ENCODE measurements at places on chromosomes 7 and 10. TPM values are rescaled to one million over a fixed set of nuclear protein-coding genes. Genes with fewer than 3 reads are reported as not detected.

DNA sequence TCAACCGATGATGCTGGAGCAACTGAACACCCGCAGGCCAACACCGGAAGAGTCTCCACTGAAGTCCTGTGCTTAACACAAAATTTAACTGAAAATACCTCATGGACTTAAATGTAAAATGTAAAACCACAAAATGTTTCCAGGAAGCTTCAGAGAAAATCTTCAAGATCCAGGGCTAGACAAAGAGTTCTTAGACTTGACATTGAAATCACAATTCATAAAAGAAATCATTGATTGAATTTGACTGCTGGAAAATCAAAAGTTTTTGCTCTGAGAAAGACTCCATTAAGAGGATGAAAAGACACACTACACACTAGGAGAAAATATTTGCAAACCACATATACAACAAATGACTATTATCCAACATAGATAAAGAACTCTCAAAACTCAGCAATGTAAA is 234.7 kb upstream of the PPP2R2D start:
- DNase-seq: no peak

The BAIAP2L1 gene
- total RNA-seq: 16.6 TPM

DNA sequence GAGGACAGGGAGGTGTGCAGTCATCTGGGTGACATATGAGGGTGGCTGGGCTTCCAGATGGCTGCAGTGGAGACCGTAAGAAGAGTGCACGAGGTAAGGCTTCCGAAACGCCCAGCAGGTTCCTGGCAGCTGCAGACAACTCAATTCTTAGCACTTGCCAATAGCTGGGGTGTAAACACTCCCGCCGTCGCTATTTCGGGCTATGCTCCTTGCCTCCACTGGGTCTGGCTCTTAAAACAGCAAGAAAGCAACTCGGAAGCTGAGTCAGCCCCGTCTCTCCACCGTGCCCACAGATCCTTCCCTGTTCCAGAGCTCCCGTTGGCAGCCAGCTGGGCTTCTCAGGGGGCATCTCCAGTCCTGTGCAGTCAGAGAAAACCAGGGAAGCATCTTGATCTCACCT is 6.1 kb upstream of the PDGFA start:
- no peak for DNase-seq

The STOX1 gene
- 2.4 TPM for total RNA-seq

- no peak for DNase-seq
Measured at GRCh38 chr7:31954500-31954899, 115.7 kb downstream of the PDE1C start.

The NODAL gene
- 151 TPM for total RNA-seq

- no peak for DNase-seq
Measured at GRCh38 chr7:115068220-115068619, 146.3 kb downstream of the MDFIC start.

DNA sequence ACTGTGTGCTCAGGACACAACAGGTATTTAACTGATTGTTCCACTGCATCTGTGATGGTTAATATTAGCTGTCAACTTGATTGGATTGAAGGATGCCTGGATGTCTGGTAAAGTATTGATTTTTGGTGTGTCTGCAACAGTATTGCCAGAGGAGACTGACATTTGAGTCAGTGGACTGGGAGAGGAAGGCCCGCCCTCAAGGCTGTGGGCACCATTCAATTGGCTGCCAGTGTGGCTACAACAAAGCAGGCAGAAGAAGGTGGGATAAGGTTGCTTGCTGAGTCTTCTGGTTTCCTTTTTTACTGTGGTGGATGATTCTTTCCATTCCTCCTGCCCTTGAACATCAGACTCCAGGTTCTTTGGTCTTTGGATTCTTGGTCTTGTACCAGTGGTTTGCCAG is 137.1 kb upstream of the FAM13C start:
- no peak for DNase-seq

The CHCHD1 gene
- total RNA-seq: 91.4 TPM

DNA sequence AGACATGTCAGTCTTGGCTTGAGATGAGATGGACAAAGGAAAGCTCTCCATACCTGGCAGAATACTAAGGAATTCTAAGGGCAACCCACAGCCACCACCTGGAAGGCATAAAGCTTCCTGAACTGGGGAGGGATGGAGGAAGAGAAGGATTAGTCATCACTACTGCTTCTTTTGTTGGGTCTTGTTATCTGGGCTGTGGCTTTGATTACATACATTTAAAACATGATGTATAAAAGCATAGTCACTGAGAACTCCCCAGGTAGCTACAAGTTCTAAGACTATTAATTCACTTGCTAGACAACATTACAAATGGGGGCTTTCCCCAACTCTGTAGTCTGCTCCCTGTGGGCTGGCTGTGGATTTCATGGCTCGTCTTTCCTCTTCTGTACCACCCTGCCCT is 58.2 kb downstream of the RBM33 start:
- no peak for DNase-seq

DNA sequence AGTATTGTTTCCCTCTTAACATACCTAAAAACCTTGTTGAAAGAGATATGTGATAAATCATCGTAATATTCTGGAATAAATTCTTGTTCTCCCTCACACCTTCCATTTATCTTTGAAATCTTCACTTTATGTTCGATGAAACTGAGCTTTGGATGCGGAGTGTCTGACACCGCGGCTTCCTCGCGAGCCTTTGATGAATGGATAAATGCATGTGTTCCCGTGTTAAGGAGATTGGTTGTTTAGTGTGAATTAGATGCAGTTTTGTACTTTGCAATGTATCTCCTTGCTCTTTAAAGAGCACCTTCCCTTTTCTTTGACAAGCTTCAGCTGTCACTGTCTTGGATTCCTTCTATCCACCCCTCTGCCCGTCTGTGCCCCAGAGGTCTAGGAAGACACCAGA is 138.1 kb downstream of the DOCK1 start:
- DNase-seq: no peak

The OR2A5 gene
- total RNA-seq: not detected

The IDI2 gene
- total RNA-seq: not detected

DNA sequence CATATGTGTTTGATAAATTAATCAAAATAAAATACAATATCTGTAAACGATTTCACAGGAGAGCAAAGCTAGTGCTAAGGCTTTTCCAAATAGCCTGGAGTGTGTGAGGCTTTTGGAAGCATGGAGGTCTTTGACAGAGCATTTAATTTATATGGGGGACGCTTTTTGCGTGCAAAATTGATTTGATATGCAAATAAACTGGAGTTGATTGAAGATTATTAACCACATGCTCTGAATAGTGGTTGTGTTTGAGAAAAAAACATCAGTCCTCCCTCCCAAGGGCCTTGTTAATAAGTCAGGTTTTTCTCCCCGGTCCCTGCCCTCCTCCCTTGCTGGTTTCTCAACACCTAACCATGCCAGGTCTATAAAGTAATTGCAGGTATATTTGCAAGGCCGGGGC is 85.1 kb upstream of the FGFR2 start:
- no peak for DNase-seq

The EPHA1 gene
- 176 TPM for total RNA-seq

DNA sequence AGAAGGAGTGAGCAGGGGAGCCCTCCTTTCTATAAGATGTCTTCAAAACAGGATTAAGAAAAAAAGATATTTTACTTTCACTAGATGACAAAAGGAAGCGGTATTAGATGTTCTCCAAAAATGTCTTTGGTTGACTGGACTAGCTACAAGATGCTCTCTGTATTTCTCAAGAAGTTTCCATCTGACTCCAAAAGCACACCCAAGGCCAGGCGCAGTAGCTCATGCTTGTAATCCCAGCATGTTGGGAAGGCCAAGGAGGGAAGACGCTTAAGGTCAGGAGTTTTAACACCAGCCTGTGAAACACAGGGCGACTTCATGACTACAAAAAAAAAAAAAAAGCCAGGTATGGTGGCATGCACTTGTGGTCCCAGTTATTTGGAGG is 84.5 kb downstream of the PIP4K2A start:
- DNase-seq: no peak

DNA sequence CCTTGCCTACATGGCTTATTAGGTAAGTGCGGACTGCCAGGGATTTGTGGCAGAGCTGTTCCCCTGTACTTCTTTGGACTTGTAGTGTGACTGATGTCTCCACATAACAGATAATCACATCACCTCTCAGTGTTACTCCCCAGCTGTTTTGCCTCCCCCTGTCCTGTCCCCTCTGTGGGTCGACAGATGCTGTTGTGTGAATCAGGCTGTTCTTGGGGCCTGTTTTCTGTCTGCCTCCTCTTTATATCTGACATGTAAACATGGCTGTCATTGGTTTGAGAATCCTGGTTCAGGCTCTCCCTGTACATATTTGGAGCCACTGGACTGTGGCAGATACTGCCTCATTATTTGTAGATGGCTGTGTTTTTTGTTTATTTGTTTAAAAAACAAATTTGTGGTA is 22.7 kb downstream of the CCNY start:
- no peak for DNase-seq

GRCh38 chr10:58625070-58625469 is 112.4 kb downstream of the BICC1 start:
- no peak for DNase-seq

The TEX36 gene
- total RNA-seq: not detected

- DNase-seq: no peak
Measured at GRCh38 chr7:90604383-90604782, 8.3 kb downstream of the CDK14 start.

- no peak for DNase-seq
Measured at GRCh38 chr10:44154956-44155355, 229.9 kb downstream of the CXCL12 start.

- no peak for DNase-seq
Measured at GRCh38 chr7:64706625-64707292, 40.8 kb downstream of the ZNF107 start.

The MEOX2 gene
- total RNA-seq: not detected

- no peak for DNase-seq
Measured at GRCh38 chr7:74173074-74173473, 1.1 kb upstream of the EIF4H start.

GRCh38 chr7:91047636-91048035 is 216.6 kb upstream of the FZD1 start:
- DNase-seq: no peak

The HELLS gene
- 187 TPM for total RNA-seq

DNA sequence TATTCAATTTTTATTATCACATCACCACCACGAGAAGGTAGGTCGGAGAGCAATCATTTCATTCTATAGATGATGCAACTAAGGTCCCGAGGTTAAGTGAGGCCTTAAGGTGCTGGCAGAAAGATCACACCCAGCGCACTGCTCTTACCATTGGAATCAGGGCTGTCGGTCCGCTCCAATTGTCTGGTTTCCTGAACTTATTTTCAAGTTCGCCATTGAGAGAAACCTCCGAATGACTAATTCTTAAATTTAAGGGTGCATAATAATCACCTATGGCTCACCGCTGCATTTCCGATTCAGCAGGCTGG is 625 bp upstream of the GSTO2 start:
- no peak for DNase-seq

- DNase-seq: no peak
Measured at GRCh38 chr7:10802526-10802925, 171.1 kb upstream of the PHF14 start.

The TUBB8 gene
- total RNA-seq: 2.5 TPM

DNA sequence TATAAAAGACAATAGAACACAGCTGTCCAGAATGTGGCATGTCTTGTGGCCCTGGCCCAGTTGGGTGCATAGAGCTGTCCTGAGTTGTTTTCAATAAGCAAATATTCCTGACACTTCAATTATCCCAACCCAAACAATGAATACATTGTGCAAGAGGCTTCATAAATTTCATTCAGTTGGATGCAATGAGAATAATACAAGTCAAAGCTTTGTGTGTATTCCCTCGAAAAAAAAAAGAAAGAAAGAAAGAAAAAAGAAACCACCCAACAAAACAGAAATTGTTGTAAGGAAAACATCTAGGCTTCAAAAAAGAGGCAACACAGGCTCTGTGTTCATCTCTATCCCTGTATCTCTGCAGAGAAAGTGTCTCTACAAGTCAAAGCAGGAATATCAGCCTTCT is 138.7 kb upstream of the ADO start:
- no peak for DNase-seq

The PDK4 gene
- total RNA-seq: 0.62 TPM

The EVX1 gene
- not detected for total RNA-seq

DNA sequence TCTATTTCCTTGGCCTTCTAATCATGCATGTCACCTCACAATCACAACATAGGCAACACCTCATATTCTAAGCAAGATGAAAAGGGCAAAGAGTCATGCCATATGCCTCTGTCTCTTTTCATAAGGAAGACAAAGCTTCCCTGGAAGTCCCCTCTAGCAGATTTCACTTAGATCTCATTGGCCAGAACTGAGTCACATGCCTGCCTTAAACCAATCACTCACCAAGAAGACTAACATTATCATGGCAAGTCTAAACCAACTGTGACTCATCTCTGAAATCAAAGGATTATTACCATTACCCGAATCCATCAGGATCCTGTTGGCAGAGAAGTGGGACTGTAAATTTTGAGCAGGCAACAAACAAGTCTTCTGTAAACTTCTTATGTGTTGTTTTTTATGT is 27.8 kb downstream of the CAV1 start:
- DNase-seq: no peak

The HOXA2 gene
- total RNA-seq: not detected

The TMEM120A gene
- 11.0 TPM for total RNA-seq

The ITPRIP gene
- 6.7 TPM for total RNA-seq

- DNase-seq: no peak
Measured at GRCh38 chr10:12638103-12638502, 288.8 kb downstream of the CAMK1D start.

DNA sequence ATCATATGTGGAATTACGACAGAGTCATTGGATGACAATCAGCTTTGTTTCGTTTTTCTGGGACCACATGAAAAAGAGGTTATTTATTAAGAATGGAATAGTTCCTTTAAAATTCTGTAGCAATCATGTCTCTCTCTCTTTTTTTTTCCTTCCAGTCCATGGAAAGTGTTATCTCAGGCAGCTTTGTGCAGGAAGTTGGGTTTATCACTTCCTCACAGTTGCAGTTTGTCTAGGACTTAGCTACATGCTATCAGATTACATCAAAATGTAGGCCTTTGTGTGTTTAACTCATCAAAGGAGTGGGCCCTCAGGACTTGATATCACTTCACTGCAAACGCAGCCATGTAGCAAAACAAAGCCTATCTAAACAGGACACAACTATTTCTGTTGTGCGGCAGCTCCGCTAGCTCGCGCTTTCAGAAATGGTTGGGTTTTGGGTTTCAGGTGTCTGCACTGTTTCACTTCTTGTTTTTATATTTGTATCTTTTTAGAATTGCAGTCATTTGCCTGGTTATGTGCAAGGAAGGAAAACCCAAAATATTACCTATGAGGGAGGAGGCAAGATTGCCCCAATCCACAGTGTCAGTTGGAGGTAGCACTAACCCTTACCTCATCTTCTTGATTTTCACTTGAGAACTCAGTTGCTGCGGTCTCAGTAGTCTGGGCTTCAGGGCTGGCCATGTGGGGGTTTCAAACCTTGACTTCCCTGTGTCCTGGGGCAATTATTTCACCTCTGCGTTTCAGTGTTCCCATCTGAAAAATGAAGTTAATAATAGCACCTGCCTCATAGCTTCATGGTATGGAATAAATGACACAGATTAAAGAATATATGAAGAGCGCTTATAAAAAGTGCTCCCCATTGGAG is 66.7 kb downstream of the HHEX start:
- DNase-seq: no peak

The MOSPD3 gene
- 18.6 TPM for total RNA-seq

The NYAP1 gene
- 5.5 TPM for total RNA-seq
